ENCODE measurements at places on chromosomes 7 and 10.

GRCh38 chr10:71868192-71868697 lies 17.2 kb upstream of the PSAP start:
- no peak for DNase-seq

GRCh38 chr10:4331150-4331549 lies 494.9 kb upstream of the AKR1E2 start:
- DNase-seq = no peak

- no peak for DNase-seq
Observed at GRCh38 chr10:132096863-132097478, 31.2 kb downstream of the JAKMIP3 start.

GRCh38 chr7:72335561-72336381 lies 76.4 kb downstream of the CALN1 start:
- no peak for DNase-seq

Measured in CD4-positive, alpha-beta T cell treated with Interleukin-4 for 4 hours (primary cell).